ENCODE measurements at places on chromosomes 6 and 20.

GRCh38 chr6:142331075-142331551 is 29.3 kb downstream of the ADGRG6 start:
- DNase-seq, result no peak

DNA sequence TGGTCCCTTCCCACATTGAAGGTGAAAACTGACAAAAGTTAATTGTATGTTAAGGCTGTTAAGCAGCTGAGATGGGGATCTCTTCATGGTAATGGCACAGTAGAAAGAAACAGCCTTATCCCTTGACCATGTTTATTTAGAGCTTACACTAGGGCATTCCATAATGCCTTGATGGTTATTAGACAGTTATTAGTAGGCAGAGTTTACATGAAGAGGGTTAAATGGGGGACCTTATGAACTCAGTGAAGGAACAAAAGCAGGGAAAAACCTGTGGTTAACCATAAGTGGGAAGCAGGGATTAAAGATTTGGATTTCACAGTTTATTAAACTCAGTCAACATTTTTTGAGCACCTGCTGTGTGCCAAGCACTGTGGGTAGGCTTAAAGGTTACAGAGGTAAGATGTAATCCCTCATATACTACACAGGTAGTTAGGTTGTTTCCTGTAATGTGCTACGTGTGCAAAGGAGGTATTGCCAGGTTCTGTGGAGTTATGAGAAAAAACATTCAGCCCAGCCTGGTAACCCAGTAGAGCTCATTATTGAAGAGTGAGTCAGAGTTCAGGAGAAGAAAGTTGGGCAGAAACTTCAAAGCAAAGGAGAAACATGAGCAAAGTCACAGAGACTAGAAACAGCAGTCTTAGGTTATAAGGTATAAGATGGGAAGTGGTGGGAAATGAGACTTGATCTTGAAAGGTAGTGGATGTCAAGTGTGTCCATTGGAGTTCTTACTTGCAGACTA is 32.3 kb upstream of the GNRH2 start:
- no peak for DNase-seq

DNA sequence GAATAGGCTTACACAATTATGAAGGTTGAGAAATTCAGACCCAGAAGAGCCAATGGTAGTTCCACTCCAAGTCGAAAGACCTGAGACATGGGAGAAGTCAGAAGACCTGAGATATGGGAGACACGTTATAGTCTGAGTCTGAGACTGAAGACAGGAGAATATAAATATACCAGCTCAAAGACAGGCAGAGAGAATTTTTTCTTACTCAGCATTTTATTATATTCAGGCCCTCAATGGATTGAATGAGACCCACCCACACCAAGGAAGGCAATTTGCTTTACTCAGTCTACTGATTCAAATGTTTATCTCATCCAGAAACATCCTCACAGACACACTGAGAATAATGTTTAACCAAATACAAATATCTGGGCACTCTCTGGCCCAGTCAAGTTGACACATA is 693.5 kb downstream of the HDGFL1 start:
- no peak for DNase-seq

- DNase-seq, result no peak
These were observed 59.5 kb downstream of the SCAF8 start for GRCh38 chr6:154792761-154793160.

GRCh38 chr6:169046483-169047192 is 207.0 kb downstream of the THBS2 start:
- no peak for DNase-seq

DNA sequence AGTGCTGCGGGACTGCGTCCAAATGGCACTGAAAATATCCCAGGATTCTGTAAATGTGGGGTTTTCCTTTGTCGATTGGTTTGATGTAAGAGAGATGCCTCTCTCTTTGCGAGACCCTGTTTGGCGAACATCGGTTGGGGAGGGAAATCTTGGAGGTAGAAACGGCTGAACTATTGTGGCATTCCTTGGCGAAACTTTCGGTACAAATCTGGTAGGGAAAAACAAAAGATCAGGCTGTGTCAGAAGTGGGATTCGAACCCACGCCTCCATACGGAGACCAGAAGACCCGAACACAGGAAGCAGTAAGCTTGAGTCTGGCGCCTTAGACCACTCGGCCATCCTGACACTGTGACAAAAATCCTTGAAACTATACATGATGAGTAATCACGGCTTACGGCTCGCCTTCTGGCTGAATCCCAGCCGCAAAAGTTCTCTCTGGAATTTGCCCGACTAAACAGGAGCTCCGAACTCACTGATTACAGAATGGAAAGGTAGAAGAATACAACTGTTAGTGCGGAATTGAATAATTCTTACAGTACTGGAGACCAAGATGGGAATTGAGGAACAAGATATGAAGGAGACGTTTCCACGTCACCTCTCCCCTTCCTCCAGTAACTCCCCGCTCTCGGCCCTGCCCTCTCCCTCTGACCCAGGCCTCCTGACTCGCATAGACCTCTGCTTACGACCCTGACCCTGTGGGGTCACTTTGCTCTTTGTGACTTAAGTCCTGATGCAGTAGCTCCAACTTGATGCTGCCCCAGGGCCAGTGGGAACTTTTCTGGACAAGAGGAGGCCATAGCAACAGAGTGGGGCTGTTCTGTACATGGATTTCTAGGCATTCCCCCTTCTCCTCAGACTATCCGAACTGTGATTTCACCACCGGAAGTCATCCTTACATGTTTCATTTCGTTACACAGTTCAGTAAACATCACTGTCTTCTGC is 132.8 kb upstream of the ZNF184 start:
- DNase-seq, result no peak

GRCh38 chr6:27031302-27031701 is 216.2 kb upstream of the PRSS16 start:
- DNase-seq, result no peak

DNA sequence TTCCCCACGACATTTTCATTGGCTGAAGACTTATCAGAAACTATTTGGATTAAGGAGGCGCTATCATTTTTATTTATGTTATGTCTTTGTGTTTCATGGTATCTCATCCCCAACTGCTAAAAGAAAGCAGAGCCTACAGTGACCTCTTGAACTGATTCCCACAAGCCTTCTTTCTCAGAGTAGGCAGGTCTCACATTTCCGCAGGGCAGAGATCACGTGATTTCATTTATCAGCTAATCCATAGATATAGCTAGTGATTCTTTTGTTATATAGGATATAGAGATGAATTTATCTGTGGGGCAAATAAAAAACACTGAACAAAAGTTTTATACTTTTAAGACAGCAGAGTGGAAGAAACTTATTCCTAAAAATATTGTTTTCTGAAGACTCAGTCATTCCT is 25.0 kb upstream of the POPDC3 start:
- DNase-seq, result no peak

GRCh38 chr6:40128127-40128526 is 193.9 kb upstream of the MOCS1 start:
- no peak for DNase-seq

DNA sequence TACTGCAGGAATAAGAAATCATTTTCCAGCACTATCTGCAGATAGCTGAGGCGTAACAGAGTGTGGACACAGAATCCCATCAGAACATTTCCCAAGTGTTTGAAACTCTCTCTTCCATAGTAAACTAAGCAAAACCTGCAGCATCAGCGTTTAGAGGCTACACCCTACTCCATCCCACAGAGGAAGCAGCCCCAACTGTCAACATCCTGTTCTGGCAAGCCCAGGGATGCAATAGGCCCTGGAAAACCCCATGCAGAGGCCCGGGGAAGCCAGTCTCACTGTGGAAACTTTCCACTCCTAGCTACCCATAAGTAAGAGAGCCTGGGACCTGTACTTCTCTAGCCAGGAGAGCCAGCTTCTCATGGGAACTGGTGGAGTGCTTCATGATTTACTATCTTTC is 129.4 kb downstream of the LY86 start:
- DNase-seq, result no peak

- peak; percentile 9 for DNase-seq
These were observed 26.9 kb downstream of the DDX27 start for GRCh38 chr20:49245921-49246740.

DNA sequence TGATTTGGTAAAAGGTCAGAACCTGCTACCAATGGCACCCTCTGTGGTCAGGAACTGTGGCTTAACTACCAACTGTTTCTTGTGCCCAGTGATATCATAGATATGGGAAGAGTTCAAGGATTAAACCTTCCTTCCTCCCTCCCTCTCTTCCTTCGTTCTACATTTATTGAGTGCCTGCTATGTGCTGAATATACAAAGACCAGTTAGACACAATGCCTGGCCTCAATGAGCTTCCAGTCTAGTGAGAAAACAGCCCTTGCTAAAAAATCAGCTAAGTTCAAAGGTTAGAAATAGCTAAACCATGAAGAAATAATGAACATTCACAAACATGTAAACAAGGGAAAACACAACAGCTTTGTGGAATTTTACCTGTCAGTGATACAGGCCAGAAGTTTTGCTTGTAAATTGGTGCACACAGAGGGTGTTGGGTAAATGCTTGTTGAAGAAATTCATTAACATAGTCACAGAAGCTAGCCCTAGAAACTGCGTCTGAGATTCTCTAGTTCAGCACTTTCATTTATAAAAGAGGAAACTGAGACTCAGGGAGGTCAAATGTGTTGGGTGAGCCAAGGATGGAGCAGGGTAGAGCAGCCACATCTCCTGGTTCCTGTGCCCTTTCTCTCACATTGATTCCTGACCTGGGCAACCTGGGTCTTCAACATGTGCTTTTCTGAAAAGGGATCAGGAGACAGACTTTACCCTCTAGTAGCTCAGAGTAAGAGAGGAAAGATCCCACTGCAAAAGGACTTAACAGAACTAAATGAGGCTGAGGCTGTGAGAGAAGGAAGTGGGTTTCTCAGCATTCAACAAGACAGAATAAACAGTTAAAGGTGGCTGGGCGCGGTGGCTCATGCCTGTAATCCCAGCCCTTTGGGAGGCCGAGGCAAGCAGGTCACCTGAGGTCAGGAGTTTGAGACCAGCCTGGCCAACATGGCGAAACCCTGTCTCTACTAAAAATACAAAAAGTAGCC is 14.4 kb upstream of the FOXO3 start:
- DNase-seq, result no peak

GRCh38 chr6:107730683-107731314 is 93.3 kb downstream of the SCML4 start:
- no peak for DNase-seq

GRCh38 chr6:3856576-3856975 is 7.4 kb downstream of the FAM50B start:
- DNase-seq, result no peak

DNA sequence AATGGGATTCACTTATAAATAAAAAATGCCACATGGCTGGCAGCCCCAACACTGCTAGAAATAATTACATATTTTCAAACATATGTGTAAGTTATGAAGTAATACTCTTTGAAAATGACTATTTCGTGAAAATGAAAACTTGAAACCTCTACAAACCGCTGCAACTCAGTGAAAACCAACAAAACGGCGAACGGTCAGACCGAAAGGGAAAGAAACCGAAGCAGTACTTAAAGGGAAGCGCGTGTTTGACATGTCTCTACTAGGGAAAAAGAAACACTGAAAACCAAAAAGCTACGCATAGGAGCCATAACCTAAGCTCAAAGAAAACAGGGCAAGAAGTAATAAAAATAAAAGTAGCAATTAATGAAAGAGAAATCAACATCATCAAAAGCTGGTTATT is 121.0 kb upstream of the GGTLC1 start:
- DNase-seq, result no peak

- no peak for DNase-seq
These were observed at the start of gene HLA-DPA1 for GRCh38 chr6:33073431-33073871. Gene HLA-DPA1 (minus strand): TSS chr6:33073649.

DNA sequence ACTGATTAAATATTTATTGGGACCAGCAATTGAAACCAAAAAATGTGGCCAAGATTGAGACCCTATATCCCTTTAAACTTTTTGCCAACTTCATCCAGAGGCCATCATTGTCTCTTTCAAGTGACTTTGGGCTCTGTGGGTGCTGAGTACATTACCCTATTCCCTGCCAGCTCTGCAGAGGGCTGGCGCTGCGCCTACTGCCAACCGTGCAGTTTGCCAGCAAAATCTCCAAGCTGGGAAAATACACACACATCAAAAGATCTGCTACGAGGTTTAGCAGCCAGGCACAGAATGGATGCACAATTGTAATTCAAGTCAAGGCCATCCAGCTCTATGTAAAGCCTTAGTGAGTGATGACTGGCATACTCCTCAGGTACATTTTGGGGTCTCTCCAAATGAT is 125.0 kb downstream of the CBLN4 start:
- DNase-seq, result no peak

GRCh38 chr20:1286267-1287024 is 20.4 kb downstream of the SNPH start:
- DNase-seq, result no peak

DNA sequence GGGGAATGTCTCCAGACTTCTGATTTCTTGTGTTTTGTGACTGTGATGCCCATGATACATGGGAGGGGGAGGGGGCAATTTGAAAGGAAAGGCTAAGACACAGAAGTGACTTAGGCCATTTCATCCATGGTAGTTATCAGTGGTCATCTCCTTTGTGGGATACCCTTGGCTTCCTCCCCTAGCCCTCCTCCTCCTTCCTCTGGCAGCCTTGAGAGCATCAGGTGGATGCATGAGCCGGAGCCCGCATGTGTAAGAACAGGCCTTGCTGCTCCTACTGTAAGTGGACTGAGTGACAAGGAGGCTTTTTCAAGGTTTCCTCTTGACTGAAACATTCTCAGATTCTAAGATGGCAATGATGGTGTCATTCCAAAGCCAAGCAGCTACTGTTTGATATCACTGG is 874 bp downstream of the CD83 start:
- no peak for DNase-seq

- DNase-seq, result no peak
These were observed 92.6 kb downstream of the BFSP1 start for GRCh38 chr20:17438436-17439039.

- no peak for DNase-seq
These were observed 4.8 kb downstream of the NEDD9 start for GRCh38 chr6:11227698-11228097.

DNA sequence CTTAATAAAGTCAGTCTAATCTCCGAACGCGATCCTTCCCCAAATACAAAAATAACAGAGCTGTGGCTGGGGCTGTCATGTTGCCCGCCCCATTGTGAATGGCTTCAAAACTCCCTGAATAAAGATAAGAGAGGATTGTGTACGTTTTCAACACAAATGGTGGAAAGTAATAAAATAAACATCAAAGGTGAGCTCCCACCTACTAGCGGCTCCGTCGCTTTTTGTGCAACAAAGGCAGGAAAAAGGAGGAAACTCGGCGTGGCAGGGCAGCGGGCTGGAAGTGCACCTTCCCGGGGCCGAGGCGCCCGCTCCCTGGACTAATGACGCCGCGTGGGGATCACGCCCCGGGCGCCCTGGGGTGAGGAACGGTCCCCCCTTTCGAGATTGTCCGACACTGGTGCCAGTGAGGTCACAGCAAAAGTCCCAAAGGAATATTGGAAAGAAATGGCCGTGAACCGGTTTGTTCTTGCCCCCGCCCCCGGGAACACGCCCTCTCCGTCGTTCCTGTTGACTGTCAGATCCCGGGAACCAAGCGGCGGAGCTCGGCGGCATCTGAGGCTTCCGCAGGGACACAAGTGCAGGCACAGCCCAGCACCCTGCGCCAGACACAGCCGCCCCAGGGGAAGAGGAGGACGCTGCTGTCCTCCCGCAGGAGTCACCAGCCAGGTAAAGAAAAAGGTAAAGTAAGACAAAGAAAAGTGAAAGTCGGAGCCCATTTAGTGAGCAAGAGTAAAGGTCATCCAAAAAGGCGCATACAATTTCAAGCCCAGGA is 1.1 kb upstream of the FOXQ1 start:
- DNase-seq, result no peak

- no peak for DNase-seq
These were observed 20.5 kb upstream of the TTPAL start for GRCh38 chr20:44455126-44455525.
